Thyroid gland (tissue), 4 donors: ENCODE measurements at places on chromosomes 12 and 14.

DNA sequence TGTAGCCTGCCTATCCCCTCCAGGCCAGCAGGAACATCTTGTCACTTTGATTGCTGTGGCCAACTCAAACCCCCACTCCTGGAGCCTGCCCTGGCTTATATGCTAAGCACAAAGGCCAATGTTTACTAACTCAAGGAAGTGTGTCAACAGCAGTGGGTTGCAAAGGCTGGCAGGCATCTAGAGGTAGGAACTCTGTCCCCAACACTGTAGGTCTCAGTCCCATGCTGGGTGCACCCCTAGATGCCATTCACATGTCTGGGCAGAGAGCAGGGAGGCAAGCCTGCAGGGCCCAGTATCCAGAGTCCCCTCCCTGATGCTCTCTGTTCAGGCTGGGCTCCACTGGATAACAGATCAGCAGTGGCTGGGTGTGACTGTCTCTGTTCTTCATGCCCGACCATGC, 1.6 kb upstream of the HPD start:
- no peak for DNase-seq

- DNase-seq = no peak
Measured at GRCh38 chr14:54332490-54332889, 64.3 kb upstream of the CDKN3 start.

DNA sequence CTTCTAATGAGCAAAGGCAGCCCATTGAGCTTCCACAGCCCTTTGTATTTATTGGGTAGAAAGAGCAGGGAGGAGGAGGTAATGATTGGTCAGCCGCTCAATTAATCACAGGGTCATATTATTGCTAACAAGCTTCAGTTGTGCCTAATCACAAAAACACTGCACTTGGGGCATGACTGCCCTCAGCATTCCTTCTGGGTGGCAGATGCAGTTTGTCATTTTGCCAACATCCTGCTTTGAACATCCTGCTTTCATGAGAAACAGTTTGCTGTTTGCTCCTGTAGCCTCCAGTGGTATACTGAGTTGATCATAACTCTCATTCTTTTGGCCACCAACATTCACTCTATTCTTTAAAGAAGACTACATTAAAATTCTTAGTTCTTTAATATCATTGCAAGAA, 462.9 kb upstream of the MIS18BP1 start:
- DNase-seq = no peak

GRCh38 chr14:98994561-98994960, 277.4 kb downstream of the BCL11B start:
- DNase-seq = no peak

- DNase-seq = no peak
Measured at GRCh38 chr12:19242581-19242980, 113.0 kb downstream of the PLEKHA5 start.

GRCh38 chr12:98334768-98335167, 180.6 kb upstream of the TMPO start:
- DNase-seq = no peak

GRCh38 chr12:68806488-68807237, 1.3 kb upstream of the MDM2 start:
- no peak for DNase-seq

DNA sequence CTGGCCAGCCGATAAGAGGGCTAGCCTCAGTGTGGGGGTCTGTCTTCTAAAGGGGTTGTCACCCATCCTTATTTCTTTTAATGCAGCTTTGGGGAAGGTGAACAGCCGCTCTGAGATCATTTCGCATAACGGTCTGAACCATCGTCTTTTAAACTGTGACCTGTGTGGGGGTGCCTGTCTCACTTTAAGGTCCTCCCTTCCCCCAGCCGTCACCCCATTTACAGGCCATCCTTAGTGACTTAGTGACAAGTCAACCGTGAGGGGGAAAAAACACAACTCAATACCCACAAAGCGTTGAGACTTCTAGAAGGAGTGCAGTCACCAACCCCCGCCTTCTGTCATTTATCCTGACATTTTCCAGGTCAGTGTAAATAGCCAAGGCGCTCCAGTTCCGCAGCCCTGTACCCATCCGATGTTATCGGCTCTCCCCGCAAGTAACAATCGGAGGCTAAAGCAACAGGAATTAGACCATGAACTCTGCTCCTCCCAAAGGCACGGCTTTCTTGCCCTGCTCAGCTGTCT, 505 bp upstream of the DENND5B start:
- DNase-seq = peak; percentile 59
